ENCODE measurements at places on chromosomes 5 and 9.

DNA sequence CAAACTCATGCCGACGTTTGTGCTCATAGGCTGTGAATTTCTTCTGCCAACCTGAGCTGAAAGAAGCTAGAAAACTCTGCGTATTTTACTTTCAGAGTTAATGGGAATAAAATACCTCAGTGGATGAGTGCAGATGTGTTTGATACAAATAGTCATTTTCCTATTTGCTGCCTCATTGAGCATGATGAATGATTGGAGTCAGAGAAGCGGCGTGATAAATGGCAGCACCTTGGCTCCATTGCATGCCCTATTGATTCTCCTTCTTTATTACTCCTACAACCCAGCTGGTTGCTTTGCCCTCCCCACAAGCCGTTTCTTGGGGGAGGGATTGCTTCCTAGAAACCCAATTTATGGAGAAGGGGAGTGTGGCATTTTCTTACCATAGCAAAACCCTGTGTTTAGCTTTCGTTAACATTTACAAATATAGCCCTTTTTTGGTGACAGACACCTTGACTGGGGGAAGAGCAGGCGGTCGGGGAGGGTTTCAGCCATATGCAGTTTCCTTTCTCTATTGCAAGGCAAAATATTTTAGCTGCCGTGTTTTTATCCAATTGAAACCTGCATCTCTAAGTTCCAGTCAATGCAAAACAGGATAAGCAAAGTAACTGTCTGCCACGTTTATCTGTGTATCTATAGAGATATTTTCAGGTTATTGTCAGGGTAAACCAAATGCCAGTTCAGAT is 93.1 kb upstream of the TBCA start:
- peak; percentile 52 for DNase-seq

- no peak for DNase-seq
Observed at GRCh38 chr9:114935119-114935518, 4.7 kb upstream of the TNFSF8 start.

- DNase-seq: no peak
Observed at GRCh38 chr5:57414857-57415256, 67.8 kb downstream of the ACTBL2 start.

GRCh38 chr9:14066831-14067230 is 247.1 kb downstream of the NFIB start:
- no peak for DNase-seq

GRCh38 chr5:151020304-151021110 is at the start of gene GPX3:
GPX3 (plus strand) TSS chr5:151020591; CDS start chr5:151020655, 64 bp downstream.
- DNase-seq: peak; percentile 47

- no peak for DNase-seq
Observed at GRCh38 chr9:13948037-13948436, 365.9 kb downstream of the NFIB start.

GRCh38 chr9:86034863-86035734 is 64.3 kb downstream of the GOLM1 start:
- peak; percentile 91 for DNase-seq

DNA sequence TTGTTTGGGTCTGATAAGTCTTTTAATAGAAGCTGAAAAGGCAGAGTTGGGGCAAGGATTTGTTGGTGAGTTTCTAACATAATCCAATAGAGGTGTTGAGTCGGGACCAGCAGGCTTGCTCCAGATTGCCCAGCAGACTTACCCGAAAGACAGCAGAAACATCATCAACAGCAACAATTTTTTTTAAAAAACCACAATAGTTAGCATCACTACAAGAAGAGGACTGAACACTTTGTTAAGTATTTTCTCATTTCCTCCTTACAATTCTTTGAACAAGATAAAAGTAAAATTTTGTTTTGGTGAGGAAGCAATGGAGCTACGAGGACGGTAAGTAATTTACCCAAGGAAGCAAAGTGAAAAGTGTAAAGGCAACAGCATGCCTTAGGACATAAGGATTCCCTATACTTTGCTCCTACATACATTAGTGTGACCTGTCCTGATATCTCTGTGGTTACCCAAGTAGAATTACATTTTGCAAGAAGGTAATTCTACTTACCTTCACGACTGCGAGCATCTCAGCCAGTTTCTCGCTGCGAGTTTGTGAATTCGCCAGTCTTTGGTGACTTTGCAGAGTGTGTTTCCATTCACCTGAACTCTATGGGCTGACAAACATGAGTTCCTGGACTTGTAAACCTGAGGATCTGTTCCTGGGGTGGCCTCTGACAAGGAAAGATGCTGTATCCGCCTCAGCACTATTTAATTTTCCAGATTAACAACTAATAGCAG is 13.2 kb downstream of the ITK start:
- no peak for DNase-seq

GRCh38 chr5:167503926-167504720 is 787.3 kb upstream of the WWC1 start:
- DNase-seq: no peak

GRCh38 chr9:112084334-112084733 is 90.8 kb downstream of the SUSD1 start:
- no peak for DNase-seq

DNA sequence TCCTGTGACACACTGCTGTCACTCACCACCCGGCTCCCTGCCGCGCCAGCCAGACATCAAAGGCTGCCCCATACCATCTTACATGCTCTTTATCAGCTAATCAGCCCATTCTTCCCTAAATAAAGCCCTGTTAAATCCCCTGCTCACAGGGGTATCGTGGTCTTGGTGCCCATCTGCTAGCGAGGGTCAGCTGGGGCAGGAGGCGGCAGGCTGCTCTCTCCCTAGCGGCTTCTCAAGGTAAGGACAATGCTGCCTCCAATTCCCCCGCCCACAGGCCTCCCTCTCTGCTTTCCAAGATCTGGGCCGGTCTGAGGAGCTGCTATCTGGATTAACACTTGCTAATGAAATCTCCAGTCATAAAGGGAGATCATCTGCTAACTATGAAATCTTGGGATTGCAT is 26.8 kb downstream of the BARHL1 start:
- no peak for DNase-seq

- no peak for DNase-seq
Observed at GRCh38 chr5:151812757-151813309, 41.1 kb downstream of the G3BP1 start.

DNA sequence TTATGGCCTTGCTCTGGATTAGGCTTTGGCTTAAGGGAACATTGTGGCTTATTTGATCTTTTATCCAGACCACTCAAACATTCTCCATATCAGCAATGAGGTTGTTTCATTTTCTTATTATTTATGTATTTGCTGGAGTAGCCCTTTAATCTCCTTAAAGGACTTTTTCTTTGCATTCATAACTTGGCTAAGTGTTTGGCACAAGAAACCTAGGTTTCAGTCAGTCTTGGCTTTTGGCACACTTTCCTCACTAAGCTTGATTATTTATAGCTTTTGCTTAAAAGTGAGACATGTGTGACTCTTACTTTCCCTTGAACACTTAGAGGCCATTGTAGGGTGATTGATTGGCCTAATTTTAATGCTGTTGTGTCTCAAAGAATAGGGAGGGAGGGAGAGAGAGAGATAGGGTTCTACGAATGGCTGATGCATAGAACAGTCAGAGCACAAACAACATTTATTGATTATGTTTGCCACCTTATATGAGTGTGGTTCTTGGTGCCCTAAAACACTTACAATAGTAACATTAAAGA is 2265.3 kb upstream of the C9orf72 start:
- DNase-seq: no peak

GRCh38 chr5:59542851-59543820 is 350.4 kb downstream of the PDE4D start:
- no peak for DNase-seq

DNA sequence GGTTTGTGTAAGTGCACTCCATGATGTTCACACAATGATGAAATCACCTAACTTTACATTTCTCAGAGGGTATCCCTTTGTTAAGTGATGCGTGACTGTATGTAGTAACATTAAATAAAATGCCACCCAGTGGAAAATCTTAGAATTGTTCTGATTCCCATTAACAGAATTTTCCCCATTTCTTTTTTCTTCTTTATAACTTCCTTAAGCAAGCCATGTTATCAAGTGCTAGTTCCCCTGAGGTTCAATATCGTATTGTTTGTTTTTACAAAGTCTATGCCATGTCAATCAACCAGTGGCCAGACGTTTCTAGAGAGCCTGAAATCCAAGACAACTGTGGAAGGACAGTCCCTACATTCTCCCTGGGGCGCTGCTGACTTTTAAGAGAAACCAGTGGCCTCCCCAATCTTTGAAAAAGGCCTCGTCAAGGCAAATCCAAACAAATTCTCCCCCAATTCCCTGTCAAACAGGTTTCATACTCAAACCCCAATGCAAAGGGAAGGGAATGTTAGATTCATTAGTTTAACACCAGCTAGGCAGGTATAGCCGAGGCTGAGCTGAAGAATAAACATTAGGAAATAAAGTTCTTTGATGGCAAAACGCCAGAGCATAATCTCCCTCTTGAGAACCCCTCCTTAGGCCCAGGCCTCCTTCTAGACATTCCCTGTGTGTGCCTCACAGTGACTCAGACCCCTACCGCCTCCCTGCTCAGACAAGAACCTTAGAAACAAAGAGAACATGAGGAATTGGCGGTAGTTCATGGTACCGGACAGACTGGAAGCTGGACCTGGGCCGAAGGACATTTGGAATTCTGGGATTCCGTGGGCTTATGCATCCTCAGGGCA is 198.7 kb downstream of the GNA14 start:
- DNase-seq: no peak

DNA sequence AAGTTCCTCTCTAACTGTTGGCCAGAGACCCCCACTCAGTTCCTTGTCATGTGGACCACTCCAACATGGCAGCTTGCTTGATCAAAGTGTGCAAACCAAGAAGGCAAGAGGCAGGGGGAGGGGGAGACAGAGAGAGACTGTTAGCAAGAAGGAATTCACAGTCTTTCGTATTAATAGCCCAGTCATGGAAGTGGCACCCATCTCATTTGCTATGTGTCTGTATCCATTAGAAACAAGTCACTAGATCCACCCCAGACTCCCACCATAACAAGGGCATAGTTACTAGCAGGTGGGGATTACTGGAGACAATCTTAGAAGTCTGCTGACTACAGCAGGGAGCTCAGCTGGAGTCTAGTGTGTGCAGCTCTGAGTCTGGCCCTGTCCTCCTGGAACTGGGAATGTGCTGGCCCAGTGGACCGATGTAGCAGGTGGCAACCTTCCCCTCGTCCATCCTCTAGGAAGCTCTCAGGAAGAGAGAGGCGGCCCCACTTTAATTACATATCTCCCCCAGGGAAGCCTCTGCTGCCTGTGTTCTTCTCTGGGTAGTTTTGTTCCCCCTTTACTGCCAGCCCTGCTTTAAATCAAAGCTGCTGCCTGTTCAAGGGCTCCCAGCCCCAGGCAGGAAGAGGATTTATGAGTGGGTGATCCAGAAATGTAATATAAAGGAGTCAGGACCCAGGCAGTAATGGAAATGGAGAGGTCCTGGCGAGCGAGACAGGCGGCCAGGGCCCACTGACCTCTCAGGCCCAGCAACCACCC is 47.8 kb upstream of the ALDH1B1 start:
- DNase-seq: no peak

DNA sequence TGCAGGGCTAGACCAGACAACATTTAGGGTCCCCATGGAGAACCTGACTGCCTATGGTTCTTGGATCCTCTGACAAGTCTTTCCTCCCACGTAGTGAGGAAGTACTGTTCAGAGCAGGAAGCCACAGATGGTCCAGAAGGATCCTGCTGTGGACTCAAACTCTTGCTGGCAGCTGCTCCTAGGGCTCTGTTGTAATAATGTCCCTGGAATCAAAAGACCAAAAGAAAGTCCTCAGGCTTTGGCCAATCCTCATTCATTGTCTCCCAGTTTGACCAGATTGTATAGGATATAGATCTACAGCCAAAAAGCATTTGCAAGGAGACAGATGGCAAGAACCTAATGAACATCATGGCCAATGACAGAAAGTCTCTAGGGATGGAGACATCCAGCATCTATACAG is 53.9 kb downstream of the SEMA6A start:
- peak; percentile 23 for DNase-seq

DNA sequence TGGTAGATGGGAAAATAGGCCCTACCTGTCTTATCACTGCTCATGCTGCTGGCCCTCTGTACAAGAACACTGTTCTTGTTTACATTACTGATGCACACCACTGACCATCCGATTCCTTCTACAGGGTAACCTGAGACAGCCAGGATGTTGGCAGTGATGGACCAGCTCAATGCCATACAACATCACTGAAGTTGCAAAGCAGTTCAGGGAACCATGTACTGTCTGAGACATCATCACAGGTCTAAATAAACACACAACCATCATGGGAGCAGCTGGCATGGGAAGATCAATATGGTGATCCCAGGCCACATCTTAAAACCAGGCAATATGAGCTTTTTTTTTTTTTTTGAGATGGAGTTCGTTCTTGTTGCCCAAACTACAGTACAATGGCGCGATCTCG is 59.0 kb downstream of the IARS1 start:
- no peak for DNase-seq

DNA sequence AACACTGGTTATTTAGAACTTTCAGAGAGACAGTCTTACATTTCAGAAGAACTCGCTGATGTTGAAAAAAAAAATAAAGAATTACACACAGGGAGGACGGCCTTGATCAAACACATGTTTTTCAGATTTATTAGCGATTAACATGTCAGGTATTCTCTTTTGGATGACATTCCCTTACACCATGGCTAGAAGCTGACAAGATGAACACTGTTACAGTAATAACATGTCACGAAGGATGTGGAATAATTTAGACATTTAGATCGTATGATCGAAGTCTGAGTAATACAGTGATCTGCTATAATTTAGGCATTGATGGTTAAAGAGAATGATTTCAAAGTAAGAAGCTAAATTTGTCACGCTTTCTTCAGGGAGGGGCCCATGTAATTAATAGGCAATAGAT is 24.6 kb upstream of the FBXL7 start:
- no peak for DNase-seq

GRCh38 chr9:93041108-93041802 is 17.2 kb upstream of the SUSD3 start:
- DNase-seq: peak; percentile 57

GRCh38 chr9:68802525-68803015 is 97.5 kb downstream of the PIP5K1B start:
- DNase-seq: no peak

GRCh38 chr5:56733580-56733979 is 81.8 kb upstream of the MAP3K1 start:
- no peak for DNase-seq

GRCh38 chr5:132215329-132215728 is 12.3 kb downstream of the P4HA2 start:
- DNase-seq: no peak

- no peak for DNase-seq
Observed at GRCh38 chr9:77954013-77954665, 77.5 kb downstream of the GNAQ start.

GRCh38 chr9:13728131-13728530 is 448.6 kb upstream of the MPDZ start:
- peak; percentile 11 for DNase-seq

DNA sequence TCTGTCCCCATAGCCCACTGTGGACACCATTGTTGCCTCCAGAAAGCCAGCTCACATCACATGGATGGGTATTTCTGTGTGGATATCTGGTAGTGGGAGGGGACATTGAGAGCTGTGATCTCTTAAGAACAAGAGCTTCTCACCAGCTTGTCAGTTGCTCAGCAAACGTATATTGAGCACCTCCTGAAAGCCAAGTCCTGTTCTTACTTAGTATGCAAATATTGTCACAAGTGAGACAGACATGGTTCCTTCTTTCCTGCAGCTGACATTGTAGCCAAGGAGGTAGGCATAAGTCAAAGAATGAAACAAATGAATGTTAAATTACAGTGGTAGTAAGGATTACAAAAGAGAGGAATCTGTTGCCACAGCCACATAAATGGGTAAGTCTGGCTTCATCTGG is 3.8 kb downstream of the TCOF1 start:
- no peak for DNase-seq
